ENCODE measurements at places on chromosomes 2 and 18.

GRCh38 chr2:101446869-101447268 lies 28.0 kb downstream of the RFX8 start:
- no peak for DNase-seq

DNA sequence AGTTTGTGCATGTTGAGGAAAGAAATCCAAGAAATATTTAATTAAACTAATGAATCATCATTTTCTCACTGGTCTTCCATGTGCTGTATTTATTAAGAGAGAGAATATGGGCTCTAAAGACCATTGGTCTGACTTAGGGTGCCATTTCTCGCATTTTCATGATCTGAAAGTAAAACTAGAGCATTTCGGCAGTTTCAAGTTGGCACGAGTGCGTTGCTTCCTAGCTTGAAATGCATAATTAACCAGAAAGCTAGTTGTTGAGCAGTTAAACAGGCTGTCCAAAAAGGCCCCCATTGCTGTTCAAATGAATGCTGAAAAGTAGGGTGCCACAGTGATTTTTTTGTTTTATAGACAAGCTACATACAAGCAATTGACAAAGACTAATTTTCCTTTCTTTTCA lies 47.4 kb downstream of the SLC8A1 start:
- no peak for DNase-seq

DNA sequence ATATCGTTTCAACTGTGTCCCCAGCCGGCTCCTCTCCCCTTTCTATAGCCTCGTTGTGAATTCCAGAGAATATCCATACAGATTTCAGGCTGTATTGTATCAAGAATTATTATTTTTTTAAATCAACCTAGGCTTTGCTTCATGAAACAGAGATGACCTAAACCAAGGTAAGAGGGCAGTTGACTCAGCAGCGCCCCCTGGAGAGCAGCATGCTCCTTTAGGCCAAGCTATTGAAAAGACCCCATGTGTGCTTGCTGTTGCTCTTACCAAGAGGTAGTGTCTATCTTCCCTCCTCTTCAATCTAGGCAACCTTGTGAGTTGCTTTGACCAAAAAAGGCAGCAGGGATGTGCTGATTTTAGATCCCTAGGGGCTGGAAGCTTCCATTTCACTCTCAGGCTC lies 426.7 kb upstream of the SMIM21 start:
- no peak for DNase-seq

DNA sequence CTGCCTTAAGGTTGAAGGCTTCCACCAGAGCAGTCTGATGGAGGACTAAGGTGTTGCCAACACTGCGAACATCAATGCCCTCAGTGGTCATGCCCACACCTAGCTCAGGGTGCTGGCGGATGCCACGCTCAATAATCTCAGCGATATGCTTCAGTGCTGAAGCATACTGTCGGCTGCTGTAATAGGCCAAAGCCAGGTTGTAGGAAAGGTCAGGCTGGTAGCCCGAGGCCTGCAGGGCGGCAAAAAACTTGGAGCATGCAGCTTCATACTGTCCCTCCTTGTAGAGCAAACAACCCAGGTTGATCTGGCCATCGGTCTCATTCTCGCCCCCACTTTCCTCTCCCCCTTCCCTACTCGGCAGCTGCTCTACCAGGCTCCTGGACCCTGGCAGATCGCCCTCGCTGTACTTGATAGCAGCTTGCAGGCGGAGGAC lies 159.4 kb downstream of the AGPS start:
- DNase-seq = no peak

DNA sequence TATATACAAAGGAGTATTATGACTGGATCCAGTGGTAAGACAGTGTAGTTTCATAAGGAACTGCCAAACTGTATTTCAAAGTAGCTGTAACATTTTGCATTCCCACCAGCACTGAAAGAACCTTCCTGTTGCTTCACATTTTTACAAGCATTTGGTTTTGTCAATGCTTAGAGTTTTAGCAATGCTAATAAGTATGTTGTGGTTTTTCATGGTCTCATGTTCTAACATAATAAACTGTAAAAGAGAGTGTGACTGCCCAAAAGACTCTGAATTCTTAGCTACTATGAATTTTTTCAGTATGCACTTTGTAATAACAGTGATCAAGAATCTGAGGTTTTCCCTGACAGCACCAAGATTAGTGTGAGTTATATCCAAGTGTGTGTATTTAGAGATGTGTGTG lies 604.2 kb downstream of the XIRP2 start:
- no peak for DNase-seq

DNA sequence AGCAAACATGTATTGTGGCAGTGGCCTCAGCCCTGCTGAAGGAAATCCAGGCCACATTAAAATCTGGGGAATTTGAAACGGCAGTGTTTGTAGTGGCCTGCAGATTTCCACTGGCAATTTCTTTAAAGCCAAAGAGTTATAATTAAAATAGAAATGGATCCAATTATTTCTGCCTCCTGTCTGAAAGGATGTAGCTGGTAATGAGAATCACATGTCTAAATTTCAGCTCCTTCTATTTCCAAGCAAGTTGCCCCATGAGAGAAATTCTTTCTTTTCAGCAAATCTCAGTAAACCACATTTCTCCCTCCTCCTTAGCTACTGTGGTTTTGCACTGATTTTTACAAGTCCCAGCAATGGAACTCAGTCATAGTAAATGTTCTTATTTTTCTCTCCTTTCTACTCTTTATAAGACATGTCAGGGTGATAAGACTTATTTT lies 55.4 kb upstream of the ZNF396 start:
- no peak for DNase-seq

DNA sequence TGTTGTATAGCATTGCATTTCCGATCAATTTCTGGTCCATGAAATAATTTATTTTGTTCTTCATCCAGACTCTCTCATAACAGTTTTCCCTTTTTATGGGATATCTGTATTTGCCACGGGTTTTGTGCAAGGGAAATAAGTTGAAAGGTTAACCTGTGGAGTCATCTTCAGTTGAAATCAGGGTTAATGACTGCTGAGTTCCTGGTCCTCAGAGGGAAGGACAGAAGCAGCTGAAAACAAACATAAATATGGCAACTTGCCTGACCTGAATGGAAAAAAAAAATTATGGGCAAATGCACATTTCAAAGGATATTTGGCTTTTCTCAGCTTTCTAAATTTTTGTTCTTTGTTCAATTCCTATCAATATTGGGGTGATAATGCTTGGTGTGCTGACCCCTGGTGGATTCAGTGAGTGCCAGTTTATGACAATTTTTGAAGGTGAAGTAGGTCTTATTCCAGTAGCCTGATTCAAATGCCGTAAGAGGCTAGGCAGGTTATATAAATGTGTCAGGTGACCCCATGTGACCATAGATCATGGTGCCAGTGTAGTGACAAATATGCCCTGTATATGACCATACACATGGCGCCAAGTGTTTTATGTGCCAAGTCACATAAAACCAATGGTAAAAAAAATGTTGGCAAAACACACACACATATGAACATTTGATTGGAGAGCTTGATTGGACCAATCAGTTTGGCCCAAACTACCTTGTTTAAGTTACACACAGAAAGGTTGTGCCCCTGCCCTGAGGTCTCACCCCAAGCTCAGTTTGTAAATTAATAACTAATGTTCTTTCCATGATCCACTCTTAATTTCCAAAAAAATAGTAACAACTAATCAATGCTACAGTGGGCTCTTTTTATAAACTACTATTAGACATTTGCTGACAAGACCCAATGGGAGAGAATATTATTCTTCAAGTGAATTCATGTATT lies 47.6 kb upstream of the FAM124B start:
- DNase-seq = no peak

GRCh38 chr2:173354073-173354581 lies 545 bp upstream of the CDCA7 start:
- no peak for DNase-seq

GRCh38 chr2:157837851-157838441 lies 38.2 kb downstream of the ACVR1 start:
- DNase-seq = no peak

DNA sequence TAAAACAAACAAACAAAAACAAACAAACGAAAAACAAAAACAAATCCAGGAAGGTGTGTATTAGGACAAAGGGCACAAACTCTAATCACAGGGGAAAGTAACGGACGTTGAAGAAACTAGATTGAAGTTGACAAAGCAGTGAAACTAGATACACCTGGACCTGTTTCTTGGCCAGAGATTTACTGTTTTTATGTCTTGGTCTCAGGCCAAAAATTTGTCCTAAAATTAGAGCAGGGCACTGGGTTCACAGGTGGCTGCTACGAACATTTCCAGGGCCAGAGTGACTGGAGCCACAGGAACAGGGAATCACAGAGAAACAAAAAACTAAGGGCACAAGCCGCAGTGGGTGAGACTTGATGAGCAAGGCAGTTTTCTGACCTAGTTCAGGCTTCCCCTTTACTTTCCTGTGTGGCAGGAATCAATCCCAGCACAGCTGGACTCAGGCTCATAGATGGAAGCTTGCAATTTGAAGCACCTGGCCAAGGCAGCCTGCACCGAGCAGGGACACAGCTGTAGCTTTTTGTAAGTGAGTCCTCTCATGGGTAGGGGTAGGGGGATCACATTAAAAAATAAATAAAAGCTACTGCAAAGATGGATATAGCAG lies 329.4 kb downstream of the DLGAP1 start:
- DNase-seq = no peak

GRCh38 chr18:69032009-69032408 lies 234.1 kb downstream of the CCDC102B start:
- DNase-seq = no peak

DNA sequence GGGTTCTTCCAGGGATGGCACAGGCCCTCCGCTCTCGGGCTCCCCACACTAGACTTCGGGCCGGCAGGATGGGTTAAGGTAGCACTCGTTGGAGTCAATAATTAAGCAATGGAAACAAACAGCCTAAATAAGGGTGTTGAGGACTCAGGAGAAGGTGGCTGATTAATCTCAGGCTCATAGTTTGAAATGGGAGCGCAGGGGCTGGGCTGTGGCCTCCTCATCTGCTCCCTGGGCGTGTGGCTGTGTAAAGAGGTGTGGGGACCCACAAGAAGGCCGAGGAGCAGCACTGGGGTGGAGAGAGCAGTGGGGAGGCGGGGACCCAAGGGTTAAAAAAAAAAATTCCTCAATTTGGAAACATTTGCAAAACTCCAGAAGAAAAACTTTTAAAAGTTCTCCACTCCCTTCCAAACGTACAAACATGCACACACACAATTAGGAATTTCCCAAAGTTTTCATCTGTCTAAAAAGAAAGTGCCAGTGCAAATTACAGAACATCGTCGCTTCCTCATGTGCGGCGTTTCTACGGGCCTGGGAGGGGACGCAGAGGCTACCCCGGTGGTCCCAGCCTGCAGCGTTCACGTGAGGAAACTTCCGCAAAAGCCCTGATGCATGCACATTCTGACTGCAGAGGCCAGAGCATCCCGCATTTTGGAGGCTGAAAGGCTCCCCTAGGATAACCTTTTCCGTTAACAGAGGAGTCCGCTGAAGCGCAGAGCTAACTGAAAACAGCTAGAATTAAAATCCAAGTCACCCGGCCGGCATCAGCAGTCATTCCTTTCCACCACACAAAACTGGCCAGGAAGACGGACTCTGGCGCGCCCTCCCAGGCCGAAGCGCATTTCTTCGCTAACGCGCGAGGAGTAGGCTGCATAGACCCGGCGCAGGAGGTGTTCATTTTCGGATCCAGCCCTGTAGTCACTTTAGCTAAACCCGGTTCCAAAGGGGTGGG lies 1.0 kb upstream of the TUBB6 start:
- no peak for DNase-seq

GRCh38 chr2:26491563-26492167 lies 13.7 kb upstream of the OTOF start:
- no peak for DNase-seq

- DNase-seq = no peak
Measured at GRCh38 chr2:27033253-27033852, 588 bp downstream of the TMEM214 start.

DNA sequence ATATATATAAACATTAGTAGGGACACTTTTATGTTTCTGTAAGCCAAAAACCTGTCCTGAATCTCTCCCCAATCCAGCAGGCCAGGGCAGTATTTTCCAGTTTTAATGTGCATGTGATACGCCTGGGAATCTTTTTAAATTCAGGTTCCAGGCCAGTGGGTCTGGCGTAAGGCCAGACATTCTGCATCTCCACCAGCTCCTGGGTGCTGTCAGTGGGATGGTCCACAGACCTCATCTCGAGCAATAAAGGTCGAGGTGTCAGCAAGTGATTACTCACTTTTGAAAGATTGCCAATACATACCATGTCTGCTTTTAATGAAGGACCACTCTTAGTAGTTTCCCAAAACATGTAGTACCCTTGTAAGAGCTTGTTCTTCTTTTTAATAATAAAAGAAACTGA lies 189.9 kb upstream of the SH3BP4 start:
- DNase-seq = no peak
